HCEC 1CT (cell line): ENCODE measurements at places on chromosomes 6 and 20.
A peak's percentile ranks its signal among the peaks of the same experiment; 100 is the strongest.

DNA sequence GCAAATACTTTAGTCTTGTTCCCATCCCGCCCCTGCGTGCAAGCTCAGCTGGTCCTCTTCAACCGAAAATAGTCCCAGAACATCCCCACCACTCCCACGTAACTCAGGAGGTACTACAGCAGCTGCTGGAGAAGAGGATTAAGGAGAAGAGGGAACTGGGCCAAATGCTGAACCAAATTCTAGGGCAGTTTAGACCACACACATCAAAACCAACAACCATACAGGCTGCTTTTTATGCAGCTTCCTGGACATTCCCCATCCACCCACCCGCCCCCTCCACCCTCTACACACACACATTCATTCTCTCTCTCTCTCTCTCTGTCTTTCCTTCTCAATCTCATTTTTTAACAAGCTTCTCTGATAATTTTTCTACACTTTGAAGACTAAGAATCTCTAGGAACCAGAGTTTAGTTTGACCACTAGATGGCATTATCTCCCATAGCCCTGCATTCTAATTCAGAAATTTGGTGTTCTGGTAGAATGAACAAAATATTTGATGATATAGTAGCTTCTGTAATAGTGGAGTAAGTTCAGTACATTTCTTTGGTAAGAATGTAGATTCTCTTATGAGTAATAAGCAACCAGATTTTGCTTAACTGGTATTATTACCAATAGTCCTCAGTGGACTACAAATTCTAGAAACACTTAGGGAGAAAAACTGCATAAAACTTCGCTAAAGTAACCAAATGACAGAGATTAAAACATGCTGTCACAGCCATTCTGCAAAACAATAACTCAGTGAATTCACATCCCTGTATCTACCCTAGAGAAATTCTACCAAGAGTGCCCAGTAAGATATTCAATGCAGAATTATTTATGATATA is 52.1 kb upstream of the BEND6 start:
- peak; percentile 86 for DNase-seq

DNA sequence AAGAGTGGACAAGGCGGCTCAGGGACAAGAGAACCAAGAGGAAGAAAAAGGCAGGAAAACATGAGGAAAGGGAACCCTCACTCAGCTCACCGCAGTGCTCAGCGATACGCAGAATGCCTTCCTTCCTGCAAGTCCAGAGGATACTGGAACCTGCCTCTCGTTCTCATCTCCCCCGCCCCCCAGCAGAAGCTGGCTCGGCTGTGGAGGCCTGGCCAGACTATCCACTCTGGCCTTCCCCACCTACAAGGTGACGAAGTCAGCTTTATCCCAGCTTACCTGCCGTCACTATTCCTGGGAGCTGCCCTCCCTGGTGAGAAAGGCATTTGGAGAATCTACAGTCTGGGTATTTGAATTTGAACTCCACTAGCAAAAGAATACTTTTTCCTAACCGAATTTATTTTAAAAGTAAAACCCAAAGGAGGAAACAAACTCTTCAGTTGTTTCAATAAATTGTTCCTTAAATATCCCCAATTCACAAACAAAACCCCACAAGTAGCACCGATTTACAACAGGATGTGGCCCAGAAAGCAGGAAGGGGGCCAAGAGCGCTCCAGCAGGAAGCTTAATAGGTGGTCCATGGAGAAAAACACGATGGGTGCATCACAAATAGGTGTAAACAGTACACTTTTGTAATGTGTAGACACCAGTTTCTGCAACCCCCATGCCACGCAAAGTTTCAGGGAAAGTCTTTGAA is 2.1 kb upstream of the DIDO1 start:
- DNase-seq = no peak

- no peak for DNase-seq
Measured at GRCh38 chr6:35977308-35977707, 47.1 kb downstream of the SLC26A8 start.

DNA sequence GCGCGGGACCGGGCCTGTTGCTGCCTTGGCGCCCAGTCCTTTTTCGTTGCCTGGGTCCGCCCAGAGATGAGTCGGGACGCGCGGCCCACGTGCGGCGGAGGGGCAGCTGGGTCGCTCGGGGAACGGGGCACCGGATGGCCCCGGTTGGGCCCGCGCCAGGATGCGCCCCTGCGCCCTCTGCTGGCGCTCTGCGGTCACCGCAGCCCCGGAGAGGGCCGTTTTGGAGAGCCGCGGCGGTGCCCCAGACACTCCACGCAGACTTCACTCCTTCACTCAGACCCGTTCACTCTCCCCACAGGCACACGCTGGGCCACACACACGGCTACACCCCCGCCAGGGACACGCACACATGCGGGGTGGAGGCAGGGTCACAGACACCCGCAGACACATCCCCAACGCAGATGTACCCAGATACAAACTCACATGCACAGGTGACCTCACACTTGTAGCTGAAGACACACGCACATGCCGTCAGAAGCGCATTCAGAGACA is 38.8 kb downstream of the SRC start:
- DNase-seq = peak; percentile 41

GRCh38 chr6:169115632-169116031 is 138.0 kb downstream of the THBS2 start:
- DNase-seq = no peak

- no peak for DNase-seq
Measured at GRCh38 chr6:107767637-107768036, 56.5 kb downstream of the SCML4 start.

GRCh38 chr6:67775333-67775732 is 859.7 kb upstream of the ADGRB3 start:
- DNase-seq = peak; percentile 47

DNA sequence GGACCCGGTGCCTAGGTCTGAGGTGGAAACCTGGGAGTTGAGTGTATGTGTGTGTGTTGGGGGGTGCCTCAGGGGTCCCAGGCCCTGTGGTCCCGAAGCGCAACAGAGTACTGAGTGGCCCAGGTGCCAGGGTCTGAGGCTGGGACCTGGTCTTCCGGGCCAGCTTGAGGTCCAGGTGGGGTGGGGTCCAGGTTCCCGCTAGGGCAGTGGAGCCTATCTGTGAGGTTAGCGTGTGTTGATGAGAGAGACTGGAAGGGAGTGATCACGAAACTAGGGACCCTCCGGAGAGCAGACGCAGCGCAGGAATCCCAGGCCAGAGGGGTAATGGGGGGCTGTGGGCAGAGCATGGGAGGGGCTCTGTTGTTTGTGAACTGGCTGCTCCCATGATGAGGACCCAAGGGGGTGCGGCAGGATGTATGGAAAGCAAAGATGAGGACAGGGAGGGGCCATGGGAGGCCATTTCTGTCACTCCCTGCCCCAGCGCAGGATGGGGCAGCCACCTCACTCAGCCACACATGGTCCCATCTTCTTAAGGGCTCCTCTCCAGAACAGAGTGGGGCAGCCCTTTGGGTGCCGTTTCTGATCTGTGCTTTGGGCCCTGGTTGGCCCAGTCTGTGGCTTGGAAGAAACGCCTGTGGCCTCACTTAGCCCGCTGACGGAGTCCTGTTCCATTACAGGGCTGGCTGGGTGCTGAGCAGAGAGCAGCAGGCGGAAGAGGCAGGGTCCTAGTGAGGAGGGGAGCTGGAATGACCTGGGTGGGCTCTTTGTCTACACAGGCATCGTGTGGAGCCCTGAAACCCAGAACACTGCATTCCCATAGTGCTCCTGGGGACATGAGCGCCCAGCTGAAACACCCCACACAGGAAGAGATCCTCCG is 872 bp downstream of the HSPA12B start:
- DNase-seq = no peak

DNA sequence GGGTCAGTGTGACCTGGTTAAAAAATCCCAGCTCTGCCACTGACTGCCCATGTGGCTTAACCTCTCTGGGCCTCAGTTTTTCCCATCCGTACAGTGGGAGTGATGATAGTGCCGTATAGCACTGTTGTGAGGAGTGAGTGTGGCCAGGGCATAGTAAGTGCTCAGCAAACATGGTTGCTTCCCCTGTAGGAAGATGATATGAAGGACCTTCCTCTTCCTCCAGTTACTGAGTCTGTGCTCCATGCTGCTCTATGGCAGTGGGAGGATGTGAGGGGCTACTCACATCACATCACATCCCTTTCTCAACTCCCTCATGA is 13.1 kb downstream of the C6orf132 start:
- DNase-seq = no peak

DNA sequence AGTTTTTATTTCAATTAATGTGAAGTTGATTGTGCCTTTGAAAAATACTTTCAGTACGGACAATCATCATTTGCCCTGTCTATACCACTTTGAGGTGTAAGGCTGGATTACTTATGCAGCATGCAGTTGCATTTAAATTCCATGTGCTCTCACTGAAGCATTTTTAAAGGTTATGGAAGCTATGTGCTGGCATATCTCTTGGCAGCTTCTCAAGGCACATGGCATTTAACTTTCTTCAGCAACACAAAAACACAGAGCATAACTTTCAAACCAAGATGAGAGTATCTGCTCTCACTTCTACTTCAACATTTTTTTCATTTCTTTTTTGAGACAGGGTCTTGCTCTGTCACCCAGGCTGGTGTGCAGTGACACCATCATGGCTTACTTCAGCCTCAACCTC is 360.6 kb upstream of the RUNX2 start:
- peak; percentile 5 for DNase-seq

GRCh38 chr6:124907596-124907995 is 54.6 kb upstream of the RNF217 start:
- DNase-seq = no peak

DNA sequence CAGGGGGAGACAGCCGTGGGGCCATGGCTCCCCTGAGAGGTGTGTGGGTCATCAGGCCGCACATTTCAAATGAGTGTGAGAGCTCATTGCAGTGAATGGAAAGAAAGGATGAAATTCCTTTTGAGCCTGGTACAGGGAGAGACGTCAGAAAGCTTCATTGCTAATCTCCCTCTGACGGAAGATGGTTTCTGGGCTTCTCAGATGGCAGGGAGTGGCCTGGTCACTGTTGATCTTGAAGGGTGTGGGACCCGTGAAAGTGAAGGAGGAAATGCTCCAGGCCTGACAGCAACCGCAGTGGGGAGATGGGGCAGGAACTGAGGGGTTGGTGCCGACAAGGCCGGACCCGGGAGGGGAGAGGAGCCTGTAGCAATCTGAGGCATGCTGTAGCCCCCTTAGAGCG is 127.4 kb downstream of the MYLK4 start:
- DNase-seq = no peak
